Activated CD4-positive, alpha-beta T cell treated with anti-CD3 and anti-CD28 coated beads, Interleukin-2, amount 50 U/mL, for 1 hour (primary cell): ENCODE measurements at places on chromosomes 1 and 21.

DNA sequence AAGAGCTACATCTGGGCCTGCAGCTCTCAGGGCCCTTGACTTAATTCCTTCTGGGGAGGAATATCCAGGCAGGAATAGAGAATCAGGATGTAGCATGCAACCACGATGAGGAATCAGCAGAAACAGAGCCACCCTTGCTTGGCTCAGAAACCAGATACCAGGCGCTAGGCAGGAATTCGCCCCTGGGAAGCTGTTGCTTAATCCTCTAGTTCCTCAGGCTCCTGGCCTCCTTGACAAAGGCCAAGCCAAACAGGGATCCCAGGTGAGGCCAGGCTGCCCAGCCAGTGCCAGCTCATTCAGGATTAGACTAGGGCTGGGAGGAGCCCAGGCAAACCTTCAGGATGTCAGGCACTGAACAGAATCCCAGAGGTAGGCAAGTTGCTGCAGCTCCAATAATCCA is 48.2 kb upstream of the IRF2BP2 start:
- no peak for DNase-seq

DNA sequence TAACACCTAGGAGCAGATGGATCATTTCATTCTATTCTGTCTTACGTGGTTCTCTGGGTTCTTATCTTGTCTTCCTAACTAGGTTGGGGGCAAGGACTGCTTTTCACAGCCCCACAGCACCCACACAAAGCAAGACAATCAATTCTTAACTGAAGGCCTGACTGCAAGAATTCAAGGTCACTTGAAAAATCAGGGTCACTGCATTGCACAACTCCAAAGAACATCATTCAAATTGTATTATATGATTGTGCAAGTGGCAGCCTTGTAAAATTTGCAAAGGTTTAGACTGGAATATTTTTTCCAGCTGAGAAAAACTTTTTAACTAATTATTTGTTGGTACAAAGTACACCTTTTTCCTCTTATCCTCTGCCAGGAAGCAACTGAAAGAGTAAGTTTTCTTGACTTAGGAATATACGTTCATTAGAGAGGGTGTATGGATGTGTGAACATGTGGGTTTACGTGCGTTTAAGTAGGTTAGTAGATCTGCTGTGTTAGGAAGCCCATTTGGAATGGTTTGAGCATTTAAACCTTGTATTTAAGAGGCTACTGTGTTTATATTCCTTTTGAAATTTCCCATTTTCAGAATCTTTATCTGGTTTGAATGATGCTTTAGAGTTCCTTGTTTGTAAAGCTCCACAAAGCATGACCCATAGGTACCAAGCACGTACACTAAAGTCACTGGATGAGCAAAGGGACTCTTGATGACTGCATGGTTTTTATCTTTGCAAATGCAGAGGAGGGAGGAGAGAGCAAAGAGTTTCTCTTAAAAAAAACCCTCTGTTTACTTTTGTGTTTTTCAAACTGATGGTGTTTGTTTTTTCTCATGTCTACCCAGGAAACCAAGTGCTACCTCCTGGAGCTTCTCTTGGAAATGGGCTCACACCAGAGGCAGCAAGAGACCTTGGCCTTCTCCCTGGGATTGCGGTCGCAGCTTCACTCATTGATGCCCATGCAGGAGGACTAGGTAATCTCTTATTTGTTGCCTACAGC is 214.9 kb downstream of the FGGY start:
- no peak for DNase-seq

GRCh38 chr1:225737161-225737560 is 40.5 kb upstream of the SRP9 start:
- DNase-seq = no peak

DNA sequence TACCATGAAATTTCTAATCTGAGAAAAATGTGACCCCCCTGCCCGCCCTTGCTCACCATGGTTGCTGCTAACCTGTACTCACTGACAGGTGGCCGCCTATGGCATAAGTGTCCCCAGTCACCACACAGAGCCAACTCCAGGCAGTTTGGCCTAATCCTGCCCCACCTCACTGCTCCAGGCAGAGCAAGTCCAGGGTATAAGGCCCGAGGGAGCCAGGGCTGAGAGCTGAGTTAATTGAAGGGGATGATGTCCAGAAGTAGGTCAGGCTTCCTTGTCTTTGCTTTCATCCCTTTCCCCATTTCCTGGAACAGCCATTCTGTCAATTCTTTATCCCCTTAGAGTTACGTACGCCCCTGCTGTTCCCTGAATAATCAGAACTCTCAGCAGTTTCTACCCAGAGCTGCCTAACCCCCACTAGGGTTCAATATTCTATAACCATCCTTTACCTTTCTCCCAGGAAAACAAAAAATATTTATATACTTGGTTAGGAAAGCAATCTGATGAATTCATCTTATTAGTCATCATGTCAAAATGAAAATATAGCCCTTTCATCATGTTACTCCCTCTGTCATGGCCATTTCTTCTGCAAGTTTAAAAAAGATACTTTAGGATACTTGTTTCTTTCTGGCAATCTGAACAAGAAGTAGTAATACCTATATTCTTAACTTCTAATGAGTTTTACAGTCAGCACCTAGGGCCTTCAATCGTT is 29.4 kb upstream of the CD101 start:
- DNase-seq = no peak

DNA sequence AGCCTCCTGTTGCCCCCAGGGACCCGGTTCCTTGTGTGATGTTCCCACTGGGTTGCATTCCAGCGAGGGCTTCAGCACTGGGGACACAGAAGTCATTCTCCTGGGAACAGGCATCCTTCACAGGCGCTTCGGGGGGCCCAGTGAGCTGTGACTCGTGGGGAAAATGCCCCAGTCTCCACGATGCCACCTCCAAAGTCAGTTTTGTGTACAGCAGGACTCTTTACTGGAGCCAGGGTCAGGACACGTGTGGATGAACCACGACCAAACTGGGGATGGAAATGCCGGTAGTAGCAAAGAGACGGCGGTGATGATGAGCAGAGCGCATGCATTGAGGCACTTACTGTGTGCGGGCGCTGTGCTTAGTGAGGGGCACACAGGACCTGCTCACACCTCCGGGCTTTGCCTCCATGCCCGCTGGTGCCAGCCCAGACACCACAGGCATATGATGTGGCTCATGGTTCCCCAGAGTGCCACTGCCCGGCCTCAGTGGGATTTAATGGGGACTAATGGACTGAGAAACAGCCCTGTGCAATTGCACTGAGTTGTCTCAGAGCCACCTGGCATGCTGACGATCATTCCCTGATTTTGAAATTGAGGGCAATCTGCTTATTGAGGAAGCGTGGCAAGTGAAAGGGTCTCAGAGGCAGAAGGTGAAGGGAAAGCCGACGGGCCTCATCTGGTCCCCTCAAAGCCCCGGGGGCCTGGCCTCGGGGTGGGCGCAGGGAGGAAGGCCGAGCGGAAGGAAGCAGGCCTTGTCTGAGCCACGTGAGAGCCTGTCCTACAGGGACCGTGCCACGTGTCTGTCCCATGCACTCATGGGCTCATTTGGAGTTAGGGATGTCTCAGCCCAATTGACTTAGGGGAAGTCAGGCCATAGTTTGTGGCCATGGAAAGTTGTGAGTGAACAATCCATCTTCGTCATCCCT is 91.4 kb downstream of the PDE9A start:
- no peak for DNase-seq
